ENCODE measurements at places on chromosomes 13 and 19. TPM values are rescaled to one million over a fixed set of nuclear protein-coding genes. Genes with fewer than 3 reads are reported as not detected.
A peak's percentile ranks its signal among the peaks of the same experiment; 100 is the strongest.

Gene ITPKC
- 12.8 TPM for total RNA-seq

Gene LILRB1
- 2.2 TPM for total RNA-seq

Gene DIAPH3
- total RNA-seq, result 0.22 TPM

Gene LRRC8E
- total RNA-seq, result 3.1 TPM

Gene ATP8B3
- total RNA-seq, result 0.89 TPM

Gene SAFB2
- total RNA-seq, result 45.9 TPM

Gene CPB2
- not detected for total RNA-seq

Gene PTGIR
- total RNA-seq, result 3.0 TPM

Gene POLR1G
- total RNA-seq, result 7.0 TPM

Gene COG3
- total RNA-seq, result 15.1 TPM

Gene SIGLEC9
- 1.4 TPM for total RNA-seq

Gene RETN
- not detected for total RNA-seq

- DNase-seq, result peak; percentile 71
These were observed 10.9 kb downstream of the RFX1 start for GRCh38 chr19:13995017-13995728.

- no peak for DNase-seq
These were observed 489.5 kb upstream of the SPRY2 start for GRCh38 chr13:80830431-80830830.

GRCh38 chr13:85666356-85666755 lies 132.9 kb downstream of the SLITRK6 start:
- DNase-seq, result no peak

DNA sequence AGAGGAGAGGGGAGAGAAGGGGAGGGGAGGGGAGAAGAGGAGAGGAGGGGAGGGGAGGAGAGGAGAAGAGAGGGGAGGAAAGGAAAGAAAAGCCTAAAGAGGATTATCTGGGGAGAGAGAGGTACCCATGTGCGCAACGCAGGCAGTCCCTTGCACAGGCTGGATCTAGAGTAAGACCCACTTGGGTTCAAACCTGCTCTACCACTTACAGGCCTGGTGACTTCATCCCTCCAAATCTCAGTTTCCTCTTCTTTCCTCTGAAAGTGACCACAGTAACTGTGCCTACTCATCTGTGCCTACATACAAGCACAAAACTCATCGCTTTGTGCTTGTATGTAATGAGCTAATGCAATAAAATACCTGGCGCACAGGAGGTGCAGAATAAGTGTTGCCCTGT lies 732 bp upstream of the MAP1S start:
- no peak for DNase-seq

DNA sequence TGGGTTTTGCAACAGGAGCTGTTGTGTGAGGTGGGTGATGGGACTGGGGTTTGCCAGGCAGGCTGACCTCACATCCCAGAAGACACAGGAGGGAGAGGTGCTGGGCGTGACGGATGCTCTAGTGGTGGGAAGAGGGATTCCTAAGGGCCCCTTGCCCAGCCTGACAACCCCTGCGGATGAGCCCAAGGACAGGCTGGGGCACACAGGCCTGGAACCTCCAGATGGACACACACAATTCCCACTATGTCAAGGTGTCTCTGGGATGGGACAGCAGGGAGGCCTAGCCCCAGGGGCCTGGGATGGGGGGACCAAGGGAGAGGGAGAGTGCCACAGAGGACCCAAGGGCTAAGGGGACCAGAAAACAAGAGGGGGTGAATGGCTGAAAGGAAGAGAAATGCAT lies 191.5 kb downstream of the ZNF536 start:
- no peak for DNase-seq

GRCh38 chr19:53647792-53648191 lies 16.0 kb downstream of the DPRX start:
- no peak for DNase-seq

GRCh38 chr13:101942038-101942437 lies 459.8 kb downstream of the FGF14 start:
- no peak for DNase-seq

GRCh38 chr19:17225053-17225452 lies 973 bp upstream of the OCEL1 start:
- no peak for DNase-seq

DNA sequence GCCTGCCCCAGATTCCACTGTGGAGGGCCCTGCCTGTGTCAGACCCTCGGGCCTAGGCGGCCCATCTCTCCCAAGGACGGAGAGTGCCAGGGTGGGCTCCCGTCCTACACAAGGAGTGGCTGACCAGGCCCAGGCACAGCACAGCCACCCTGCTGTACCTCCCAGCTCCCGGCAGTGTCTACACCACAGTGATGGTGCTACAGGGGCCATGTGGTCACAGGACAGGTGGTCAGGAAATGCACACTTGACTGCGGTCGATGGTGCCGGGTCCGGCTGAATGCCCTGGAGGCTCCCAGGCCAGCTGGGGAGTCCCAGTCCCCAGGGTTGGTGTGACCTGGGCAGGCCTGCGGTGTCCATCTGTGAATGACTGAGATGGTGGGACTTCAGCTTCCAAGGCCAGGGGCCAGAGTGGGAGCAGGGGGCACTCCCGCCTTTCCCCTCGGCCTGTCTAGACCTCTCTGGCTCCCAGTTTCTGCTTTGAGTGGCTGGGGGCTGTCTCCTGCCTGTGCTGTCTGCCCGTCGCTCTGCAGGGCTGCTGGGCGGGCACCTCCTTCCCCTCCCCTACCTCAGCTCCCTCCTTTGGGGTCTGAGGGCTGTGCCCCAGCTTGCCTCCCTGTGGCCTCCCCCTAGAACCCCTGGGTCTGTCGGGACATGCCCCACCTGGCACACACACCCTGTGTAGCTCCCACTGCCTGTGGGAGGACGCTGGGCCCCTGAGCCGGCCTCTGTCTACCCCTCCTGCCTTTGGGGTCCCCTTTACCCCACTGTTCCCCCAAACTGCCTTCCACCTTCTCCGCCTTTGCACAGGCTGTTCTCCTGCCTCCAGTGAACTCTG lies 12.5 kb downstream of the DDA1 start:
- DNase-seq, result no peak

DNA sequence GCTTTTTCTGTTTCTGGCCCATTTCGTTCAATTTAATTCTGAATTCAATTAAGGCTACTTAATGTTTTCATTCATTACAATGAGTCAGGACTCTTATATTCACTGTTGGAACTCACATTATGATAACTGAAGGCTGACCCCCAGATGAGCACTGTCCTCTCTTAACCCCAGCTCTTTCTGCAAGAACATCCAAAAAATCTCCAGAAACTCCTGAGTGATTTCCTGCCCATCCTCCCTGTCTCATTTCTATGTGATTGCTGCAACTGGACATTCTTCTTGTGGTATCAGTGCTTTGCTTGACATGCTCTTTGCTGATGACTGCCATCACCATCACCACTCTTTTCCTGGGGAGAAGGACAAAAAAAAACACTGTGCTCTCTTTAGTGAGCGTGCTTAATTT lies 240.3 kb downstream of the SPRY2 start:
- no peak for DNase-seq

DNA sequence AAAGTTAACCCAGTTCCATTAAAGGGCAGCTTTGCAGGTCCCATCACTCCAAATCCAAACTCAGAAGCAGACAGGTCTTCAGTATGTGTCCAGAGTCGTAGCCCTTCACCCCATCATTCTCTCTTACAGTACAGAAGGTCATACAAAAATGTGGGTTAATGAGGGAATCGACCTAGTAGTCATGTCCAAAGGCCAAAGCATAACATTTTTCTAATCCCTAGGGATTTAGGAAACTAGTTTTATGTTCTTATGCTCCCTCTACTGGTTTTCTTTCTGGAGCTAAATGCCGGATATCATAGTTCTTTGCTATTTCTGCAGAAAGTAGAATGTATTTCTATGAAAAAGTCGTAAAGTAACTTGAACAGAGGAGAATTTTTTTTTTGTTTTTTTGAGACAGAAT lies 72.2 kb downstream of the DHRS12 start:
- no peak for DNase-seq

DNA sequence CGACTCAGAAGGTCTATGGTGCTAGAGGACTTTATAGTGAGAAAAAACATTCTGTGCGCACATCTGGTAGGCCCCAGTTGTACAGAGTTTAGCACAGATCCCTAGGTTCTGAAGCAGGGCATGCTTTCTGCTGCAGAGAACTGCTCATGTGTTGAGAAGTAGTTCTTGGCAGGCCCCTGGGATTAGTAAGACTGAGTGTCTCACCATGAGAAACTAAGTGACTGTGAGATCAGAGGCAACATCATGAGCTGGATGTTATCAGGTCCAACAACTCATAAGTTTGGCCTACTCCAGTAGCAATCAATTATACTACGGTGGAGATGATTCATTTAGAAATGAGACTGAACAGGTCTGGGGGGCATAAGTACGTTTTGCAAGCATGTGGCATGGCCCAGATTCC lies 507.4 kb upstream of the KLF12 start:
- DNase-seq, result no peak

DNA sequence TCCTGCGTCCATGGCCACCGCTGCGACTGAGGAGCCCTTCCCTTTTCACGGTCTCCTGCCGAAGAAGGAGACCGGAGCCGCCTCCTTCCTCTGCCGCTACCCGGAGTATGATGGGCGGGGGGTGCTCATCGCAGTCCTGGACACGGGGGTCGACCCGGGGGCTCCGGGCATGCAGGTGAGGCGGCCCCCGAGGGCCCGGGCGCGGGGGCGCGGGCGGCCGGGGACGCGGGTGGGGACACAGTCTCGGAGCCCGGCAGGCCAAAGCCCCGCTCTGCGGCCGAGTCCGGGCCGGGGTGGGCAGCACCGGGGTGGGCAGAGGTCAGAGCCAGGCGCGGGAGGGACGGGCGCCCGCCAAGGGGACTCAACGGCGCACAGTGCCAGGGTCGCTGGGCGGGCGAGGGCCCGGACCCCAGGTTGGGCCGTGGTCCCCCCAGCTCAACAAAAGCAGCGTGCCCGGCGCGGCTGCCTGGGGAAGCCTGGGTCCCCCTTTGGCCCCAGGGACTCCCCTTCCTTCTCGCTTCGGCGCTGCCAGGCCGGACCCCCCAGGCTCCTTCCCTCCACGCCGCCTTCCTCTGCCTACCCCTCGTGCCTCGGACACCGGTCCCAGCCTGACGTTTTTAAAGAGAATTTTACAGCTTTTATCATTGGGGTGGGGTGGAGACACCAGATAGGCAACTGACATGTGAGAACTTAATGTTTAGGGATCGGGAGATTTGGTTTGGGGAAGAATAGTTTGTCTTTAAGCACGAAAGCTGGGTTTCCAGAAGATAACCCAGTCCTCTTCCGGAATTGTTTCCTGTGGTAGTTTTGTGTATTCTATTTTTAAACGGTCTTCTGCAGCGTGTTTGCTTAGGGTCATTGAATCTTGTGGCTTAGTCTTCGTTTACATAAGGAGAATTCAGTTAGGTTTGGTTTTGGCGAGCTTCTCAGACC lies 509 bp downstream of the TPP2 start:
- DNase-seq, result no peak

GRCh38 chr19:3580156-3580934 lies 4.9 kb upstream of the GIPC3 start:
- no peak for DNase-seq

DNA sequence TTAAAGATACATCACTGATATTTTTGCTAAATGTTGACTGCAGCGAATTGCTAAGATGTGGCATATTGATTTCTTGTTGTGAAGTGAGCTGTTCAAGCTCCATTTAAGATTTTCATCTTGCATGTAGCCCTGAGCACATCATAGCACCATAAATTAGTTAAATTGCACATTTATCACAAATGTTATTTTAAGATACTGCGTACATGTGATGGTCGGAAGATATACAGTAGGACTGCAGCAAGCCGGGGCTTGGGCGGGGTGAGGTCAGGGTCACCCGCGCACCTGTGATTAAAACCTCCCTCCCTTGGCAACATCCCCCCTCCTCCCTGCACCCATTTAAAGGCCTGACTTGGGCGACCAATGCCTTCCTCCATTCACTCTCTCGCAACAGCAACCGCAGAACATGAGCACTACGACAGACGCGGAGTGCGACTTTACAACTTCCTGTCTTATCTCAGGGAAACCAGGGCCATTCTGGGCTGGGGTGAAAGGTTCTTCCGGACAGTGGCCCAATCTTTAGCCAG lies 76.6 kb downstream of the TSHZ3 start:
- DNase-seq, result no peak

DNA sequence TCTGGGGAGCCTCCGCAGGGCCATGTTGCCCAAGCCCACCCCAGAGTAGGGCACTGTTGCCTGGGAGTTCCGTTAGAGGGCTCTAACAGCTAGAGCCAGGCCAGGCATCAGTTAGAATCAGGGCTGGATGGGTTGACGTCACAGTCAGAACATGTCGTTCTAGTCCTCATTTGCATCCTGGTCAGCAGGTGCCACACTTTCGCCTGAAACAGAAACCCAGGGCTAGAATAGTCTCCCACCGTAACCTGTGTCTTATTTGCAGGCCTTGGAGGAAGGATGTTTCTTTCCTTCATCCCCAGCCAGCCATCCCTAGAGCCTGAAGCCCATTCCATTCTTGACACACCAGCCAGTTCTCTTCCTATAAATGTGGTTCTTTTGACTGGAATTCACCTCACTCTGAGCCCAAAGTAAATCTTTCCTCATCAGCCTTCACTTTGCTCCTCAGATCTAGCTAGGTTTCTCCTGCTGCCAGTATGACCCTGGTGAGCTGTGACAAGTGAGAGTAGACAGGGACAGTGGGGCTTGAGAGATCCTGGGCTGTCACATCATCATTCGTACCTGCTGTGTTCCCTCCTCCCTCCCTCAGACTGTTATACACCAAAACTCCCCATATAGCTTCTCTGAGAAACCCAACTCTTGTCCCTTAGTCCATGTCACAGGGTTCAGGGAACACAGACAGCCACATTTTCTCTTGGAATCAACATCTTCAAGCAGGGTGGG lies 12.2 kb upstream of the CCDC97 start:
- DNase-seq, result no peak

DNA sequence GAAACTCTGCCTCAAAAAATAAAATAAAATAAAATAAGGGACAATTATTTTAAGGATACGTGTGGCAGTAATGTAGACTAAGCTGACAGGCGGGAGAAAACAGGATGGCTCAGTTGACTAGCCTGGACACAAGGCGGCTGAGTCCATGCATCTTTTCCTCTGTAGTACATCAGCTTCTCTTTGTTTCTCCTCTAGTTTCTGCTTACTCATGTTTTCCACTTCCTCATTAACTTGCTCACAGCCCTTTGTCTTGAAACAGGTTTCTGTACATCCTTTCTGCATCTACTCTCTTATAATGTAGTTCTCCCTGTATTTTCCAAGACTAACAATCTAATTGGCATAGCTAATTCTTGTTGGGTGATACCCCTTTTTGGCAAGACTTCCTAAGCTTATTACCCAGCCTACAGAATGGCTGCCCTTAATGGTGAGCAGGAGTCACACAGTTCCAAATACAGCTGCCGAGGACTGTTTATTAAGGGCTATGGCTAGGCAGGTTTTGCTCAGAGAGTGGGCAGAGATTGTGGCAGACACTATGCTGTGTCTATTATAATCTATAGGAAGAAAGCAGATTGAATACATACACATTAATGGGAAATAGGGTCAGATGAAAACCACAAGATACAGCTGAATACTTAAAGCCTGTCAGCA lies 58.7 kb upstream of the KLF5 start:
- DNase-seq, result no peak

DNA sequence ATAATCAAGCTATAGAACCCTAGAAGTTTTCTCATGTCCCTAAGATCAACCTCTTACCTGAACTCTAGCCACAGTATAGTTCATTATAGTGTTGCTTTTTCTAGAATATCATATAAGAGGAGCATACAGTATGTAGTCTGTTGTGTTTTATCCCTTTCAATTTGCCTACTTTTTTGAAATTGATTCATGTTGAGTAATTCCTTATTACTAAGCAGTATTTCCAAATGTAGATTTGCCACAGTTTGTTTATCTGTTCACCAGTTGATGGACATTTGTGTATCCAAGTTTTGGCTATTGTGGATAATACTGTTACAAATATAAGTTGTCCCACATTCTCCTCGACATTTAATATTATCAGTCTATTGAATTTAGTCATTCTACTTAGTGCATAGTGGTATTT lies 138.0 kb downstream of the LMO7 start:
- DNase-seq, result no peak

GRCh38 chr13:53405616-53406015 lies 377.0 kb downstream of the OLFM4 start:
- no peak for DNase-seq

Measured in left ventricle myocardium superior (tissue), 1 donor.